ENCODE measurements at places on chromosomes 7 and 10. TPM values are rescaled to one million over a fixed set of nuclear protein-coding genes. Genes with fewer than 3 reads are reported as not detected.

NYAP1 gene
- 9.0 TPM for total RNA-seq

GRCh38 chr10:95742485-95742884 lies 13.5 kb upstream of the ENTPD1 start:
- no peaks in the 10 kb centered on the region for H3K36me3 ChIP-seq
- peak; percentile 81 for DNase-seq
- no peak overlapping the region for H3K27ac ChIP-seq
- H3K4me1 ChIP-seq = peaks cover 5% of the 10 kb centered on the region
- H3K4me3 ChIP-seq = no peak overlapping the region

DNA sequence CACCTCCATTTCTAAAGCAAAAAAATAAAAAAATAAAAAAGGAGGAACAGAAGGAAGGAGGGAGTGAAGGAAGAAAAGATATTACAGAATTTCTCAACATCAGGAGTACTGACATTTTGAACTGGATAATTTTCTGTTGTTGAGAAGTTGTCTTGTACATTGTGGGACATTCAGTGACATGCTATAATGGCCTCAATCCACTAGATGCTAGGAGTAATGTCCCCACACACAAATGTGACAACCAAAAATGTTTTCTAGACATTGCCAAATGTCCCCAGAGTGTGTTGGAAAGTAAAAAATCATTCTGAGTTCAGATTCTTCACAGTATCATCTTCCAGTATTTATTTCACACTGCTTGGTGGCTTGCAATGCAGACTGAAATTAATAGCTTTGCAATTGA lies 6.5 kb downstream of the ZNF438 start:
- H3K27ac ChIP-seq = no peak overlapping the region
- no peak overlapping the region for H3K4me3 ChIP-seq
- no peaks in the 10 kb centered on the region for H3K36me3 ChIP-seq
- H3K27me3 ChIP-seq = no peaks in the 10 kb centered on the region

- H3K4me3 ChIP-seq = no peak overlapping the region
- H3K36me3 ChIP-seq = no peaks in the 10 kb centered on the region
- H3K4me1 ChIP-seq = peaks cover 17% of the 10 kb centered on the region
- no peak for DNase-seq
These were observed 126.3 kb downstream of the SNX10 start for GRCh38 chr7:26417911-26418413.

DNA sequence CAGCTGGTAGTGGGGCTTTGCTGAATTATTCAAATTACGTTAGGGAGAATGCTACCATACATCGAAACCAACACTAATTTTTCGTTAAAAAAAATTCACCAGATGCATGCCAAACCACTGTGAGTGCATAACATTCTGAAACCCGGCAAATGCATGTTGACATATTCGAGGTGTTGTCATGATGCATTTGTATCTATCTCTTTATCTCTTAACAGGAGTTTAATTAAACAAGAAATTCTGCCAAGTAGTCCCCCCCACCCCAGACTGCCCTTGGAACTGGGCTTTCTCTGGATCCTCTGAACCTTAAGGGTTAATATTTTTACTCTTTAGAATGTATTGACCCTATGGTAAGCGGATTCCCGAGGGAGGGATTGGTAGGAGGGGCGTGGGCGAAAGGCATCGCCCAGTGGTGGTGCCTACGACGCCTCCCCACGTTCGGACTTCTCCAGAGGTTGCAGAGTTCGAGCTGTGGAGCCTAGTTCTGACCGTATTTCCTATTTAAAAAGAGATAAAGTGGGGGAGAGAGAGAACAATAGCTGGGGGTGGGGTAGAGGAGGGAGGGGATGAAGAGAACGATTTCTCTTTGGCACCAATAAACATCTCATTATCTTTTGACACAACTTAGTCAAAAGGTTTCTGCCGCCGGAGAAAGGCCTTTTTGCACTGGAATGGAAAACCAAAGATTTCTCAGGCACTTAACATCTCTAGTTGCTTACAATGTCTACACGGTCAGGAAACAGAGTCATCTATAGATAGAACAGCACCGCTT lies 7.2 kb downstream of the DLX6 start:
- no peaks in the 10 kb centered on the region for H3K4me1 ChIP-seq
- peaks cover 100% of the 10 kb centered on the region for H3K27me3 ChIP-seq
- no peaks in the 10 kb centered on the region for H3K36me3 ChIP-seq
- DNase-seq = no peak

- H3K36me3 ChIP-seq = no peaks in the 10 kb centered on the region
- no peak overlapping the region for H3K27ac ChIP-seq
- DNase-seq = no peak
These were observed 71.8 kb downstream of the SEMA3C start for GRCh38 chr7:80847027-80847426.

DNA sequence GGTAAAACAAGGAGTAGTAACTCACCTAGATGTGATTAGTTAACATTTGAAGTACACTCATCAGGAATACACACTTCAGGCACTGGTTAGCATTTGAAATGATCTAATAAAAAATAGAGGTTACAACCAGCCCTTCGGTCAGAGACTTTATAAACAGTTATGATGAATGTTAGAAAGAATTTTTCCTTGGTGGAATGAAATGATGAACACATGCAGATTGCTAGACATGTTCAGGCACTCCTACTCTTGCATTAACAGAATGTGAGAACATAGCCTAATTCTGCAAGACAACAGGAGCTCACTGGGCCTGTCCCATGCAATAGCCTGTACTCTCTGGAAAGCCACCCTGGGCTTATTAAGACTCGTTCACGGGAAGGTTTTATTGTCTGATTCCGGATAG lies 47.3 kb upstream of the TECTB start:
- no peak overlapping the region for H3K4me3 ChIP-seq
- H3K27me3 ChIP-seq = no peaks in the 10 kb centered on the region
- peaks cover 8% of the 10 kb centered on the region for H3K4me1 ChIP-seq
- H3K27ac ChIP-seq = no peak overlapping the region
- H3K36me3 ChIP-seq = no peaks in the 10 kb centered on the region
- DNase-seq = no peak

GPR22 gene
- 1.0 TPM for total RNA-seq

DNA sequence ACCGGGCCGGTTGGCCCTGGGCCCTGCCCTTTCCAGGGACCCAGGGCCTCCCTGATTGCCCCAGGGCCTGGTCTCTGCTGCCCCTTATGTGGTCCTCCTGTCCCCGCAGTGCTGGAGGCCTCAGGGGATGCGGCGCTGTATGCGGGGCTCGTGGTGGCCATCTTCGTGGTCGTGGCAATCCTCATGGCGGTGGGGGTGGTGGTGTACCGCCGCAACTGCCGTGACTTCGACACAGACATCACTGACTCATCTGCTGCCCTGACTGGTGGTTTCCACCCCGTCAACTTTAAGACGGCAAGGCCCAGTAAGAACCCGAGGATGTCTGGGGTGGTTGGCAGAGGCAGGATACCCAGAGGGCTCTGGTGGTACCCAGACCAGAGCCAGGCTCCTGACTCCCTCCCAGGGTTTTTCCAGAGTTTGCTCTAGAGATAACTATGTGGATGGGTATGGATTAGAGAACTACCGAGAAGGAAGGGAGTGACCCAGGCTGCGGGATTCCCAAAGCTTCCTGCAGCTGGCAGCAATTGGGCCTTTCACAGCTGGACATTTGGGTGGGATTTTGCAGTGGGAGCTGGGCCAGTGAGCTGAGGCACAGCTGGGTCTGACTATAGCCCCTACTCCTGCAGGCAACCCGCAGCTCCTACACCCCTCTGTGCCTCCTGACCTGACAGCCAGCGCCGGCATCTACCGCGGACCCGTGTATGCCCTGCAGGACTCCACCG lies 28.1 kb upstream of the SLC29A3 start:
- no peak overlapping the region for H3K27ac ChIP-seq
- peaks cover 2% of the 10 kb centered on the region for H3K4me1 ChIP-seq
- peaks cover 78% of the 10 kb centered on the region for H3K36me3 ChIP-seq
- no peak for DNase-seq
- no peak overlapping the region for H3K4me3 ChIP-seq

GRCh38 chr10:70838270-70838805 lies 22.6 kb downstream of the SGPL1 start:
- DNase-seq = peak; percentile 13
- no peak overlapping the region for H3K4me3 ChIP-seq
- no peaks in the 10 kb centered on the region for H3K36me3 ChIP-seq

- H3K4me3 ChIP-seq = no peak overlapping the region
- H3K36me3 ChIP-seq = no peaks in the 10 kb centered on the region
- no peaks in the 10 kb centered on the region for H3K27me3 ChIP-seq
- H3K4me1 ChIP-seq = peaks cover 38% of the 10 kb centered on the region
- no peak overlapping the region for H3K27ac ChIP-seq
These were observed 3.1 kb downstream of the STARD3NL start for GRCh38 chr7:38181111-38181510.

DNA sequence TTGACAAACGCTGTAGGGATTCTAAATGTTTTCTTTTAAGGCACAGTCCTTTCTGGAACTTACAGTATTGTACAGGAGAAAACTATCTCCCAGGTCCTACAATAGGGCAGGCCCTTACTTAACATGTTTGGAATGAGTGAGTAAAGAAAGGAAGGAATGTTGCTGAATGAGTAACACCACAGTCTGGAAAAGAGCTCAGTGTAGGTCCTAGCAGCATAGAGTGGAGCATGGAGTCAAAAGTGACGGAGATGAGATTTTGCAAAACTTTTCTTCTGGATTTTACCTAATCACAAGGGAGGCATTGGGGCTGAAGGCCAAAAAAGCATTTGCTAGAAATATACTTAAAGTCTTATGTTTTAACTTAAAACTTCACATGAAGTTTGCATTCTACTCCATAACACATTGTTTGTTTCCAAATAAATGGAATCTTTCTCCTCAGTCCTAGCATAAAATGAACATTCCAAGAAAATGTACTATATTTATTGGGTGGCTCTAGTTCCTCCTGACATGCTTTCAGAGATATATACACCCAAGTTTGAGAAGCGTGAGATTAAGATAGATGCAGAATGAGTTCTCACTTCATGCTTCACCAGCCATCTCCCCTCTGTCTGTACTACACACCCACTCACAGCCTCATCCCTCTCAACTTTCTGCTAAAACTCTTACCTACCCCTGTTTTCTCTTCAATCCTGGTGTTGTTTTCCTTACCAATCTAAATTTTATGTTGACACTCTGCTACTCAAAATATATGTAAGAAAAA lies 20.2 kb upstream of the ADD3 start:
- H3K4me3 ChIP-seq = no peak overlapping the region
- no peaks in the 10 kb centered on the region for H3K4me1 ChIP-seq
- DNase-seq = peak; percentile 81
- no peaks in the 10 kb centered on the region for H3K27me3 ChIP-seq

GRCh38 chr7:118151671-118152070 lies 32.3 kb upstream of the LSM8 start:
- no peaks in the 10 kb centered on the region for H3K36me3 ChIP-seq
- H3K4me1 ChIP-seq = no peaks in the 10 kb centered on the region
- no peaks in the 10 kb centered on the region for H3K27me3 ChIP-seq
- no peak for DNase-seq

GRCh38 chr10:127435246-127435645 lies 113.9 kb upstream of the NPS start:
- H3K36me3 ChIP-seq = no peaks in the 10 kb centered on the region
- no peak overlapping the region for H3K27ac ChIP-seq
- no peaks in the 10 kb centered on the region for H3K4me1 ChIP-seq
- H3K27me3 ChIP-seq = no peaks in the 10 kb centered on the region

Data from cardiac muscle cell (in vitro differentiated cells and primary cell).